Activated T-helper 1 cell treated with anti-CD3 and anti-CD28 coated beads, Interleukin-2, amount 50 U/mL, for 16 hours (primary cell): ENCODE measurements at places on chromosomes 4 and X.

DNA sequence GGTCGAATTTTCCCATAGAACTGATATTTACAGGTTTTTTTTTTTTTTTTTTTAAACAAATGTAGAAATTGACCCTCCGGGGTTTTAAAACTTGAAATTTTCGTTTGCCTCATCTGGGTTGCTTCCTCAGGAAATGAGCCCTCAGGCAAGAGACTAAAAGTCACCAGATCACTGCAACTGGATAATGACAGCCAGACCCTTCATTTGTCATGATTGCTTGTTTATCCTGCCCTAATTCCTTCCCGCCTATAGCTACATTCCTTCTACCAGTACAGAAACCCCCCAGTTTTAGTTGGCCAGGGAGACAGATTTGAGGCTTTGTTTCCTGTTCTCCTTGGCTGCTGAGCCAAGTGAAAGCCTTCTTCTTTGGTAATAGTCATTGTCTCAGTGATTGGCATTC lies 44.0 kb upstream of the IGFBP7 start:
- DNase-seq = no peak

- DNase-seq = no peak
Observed at GRCh38 chr4:184359888-184360287, 114.5 kb downstream of the IRF2 start.

DNA sequence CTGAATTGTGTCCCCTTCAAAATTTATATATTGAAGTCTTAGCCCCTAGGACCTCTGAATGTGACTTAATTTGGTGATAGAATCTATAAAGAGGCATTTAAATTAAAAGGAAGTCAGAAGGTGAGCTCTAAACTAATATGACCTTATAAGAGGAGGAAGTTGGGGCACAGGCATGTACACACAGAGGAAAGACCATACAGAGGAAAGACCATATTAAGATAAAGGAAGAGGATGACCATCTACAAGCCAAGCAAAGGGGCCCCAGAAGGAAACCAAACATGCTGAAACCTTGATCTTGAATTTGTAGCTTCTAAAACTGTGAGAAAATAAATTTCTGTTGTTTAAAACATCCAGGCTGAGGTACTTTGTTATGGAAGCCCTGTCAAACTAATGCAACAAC lies 26.9 kb upstream of the CYBB start:
- DNase-seq = no peak

GRCh38 chr4:183403486-183403885 lies 41.0 kb upstream of the CDKN2AIP start:
- DNase-seq = no peak

DNA sequence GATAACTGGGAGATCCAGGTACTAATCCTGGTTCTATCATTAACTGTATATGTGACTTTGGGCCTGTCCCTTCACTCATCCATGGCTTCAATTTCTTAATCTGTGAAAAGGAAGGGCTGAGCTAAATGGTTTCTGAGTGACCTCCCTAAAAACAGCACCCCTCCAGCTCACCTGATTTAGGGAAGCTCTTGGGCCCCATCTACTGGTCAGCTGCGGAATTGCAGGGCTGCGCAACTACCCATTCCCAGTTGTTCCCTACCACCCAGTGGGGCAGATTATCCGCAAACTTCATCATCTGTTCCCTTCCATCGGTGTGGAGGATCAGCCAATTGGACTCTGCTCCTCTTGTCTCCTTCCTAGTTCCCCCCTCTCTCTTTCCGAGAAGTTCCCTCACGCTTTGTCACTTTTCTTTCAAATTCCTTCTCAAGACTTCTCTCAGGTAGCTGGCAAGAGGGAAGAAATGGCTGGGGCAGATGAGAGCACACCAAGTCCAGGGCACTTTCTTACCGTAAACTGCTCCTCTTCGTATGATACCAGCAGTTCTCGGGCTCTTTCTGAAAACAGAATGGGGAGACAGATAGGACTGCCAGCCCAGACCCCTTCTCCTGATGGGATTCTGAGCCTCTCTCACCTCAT lies 5.8 kb downstream of the LAS1L start:
- DNase-seq = peak; percentile 28

DNA sequence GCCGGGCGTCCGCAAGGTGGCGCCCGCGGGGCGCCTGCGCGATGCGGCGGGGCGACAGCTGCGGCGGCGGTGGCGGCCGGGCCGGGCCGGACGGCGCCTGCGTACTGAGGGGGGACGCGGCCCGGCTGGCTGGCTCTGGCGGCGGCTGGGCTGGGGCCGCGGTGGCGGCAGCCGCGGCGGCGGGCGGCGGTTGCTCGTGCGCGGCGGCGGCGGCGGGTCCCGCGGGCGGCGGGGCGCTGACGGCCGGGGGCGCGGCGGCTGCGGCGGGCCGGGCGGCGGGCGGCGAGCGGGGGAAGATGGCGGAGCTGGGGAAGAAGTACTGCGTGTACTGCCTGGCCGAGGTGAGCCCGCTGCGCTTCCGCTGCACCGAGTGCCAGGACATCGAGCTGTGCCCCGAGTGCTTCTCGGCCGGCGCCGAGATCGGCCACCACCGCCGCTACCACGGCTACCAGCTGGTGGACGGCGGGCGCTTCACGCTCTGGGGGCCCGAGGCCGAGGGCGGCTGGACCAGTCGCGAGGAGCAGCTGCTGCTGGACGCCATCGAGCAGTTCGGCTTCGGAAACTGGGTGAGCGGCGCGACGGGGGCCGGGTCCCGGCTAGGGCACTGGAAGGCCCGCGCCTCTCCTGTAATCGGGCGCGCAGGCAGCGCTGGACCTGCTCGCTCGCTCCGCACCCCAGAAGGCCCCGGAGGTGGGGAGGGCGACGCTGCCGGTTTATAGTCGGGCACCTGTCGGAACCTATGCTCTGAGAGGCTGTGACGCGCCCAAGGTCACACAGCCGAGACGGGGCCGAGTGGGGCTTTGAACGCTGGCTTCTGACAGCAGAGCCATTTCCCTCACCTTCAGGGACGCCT lies at the start of gene TADA2B:
TSS of gene TADA2B (plus strand) at position 89 of the 853 bp plus-strand sequence. CDS start at position 297, 208 bp downstream.
- peak; percentile 35 for DNase-seq

DNA sequence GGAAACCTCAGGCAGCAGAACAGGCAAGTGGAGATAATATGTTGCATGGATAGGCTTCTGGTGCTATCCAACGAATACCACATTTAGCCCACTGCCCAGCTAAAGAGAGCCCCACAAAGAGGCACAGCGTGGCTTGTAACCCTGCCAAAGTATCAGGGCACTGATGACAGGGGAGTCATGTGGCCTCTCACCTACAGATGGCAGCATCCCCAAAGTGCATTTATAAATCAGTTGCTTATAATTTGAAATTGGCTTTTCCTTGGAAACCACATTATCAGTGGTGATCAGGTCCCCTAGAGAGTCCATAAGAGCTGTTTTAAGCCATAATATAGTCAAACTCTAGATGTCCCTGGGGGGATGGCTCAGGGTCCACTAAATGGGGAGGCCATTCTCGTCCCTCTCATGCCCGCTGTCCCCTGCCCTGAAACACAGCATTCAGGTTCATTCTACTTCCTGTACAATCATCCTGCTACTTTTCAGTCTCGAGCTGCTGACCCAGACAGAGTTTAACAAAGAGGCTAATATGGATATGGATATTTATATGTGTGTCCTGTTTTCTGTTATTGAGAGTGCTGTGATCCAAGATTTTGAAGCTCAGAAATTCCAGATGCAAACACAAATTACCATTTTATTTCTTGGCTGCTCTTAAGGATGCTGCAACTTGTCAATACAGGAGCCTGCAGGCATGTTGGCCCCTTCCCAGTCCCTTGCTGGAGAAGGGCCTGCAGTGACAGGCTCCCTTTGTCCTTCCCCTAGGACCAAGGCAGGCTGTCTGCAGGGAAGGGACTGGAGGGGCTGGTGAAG lies 28.5 kb downstream of the SRPX start:
- no peak for DNase-seq

DNA sequence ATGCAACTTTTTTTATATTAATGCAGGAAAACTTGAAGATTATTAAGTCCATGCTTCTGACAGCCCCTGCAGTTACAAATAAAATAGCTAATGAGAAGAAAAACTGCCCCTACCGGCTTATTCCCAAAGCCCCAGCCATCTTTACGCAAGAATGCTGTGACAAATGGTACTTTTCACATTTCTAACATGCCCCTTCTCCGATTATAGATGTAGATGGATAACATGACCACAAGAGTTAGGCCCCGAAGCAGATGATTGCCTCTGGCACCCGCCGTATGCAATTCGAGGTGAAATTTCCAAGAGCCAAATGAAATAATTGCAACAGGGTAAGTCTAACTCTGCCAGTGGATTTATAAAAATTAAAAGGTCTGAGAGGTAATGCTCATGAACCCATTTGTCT lies 319.4 kb upstream of the TAPT1 start:
- DNase-seq = no peak

DNA sequence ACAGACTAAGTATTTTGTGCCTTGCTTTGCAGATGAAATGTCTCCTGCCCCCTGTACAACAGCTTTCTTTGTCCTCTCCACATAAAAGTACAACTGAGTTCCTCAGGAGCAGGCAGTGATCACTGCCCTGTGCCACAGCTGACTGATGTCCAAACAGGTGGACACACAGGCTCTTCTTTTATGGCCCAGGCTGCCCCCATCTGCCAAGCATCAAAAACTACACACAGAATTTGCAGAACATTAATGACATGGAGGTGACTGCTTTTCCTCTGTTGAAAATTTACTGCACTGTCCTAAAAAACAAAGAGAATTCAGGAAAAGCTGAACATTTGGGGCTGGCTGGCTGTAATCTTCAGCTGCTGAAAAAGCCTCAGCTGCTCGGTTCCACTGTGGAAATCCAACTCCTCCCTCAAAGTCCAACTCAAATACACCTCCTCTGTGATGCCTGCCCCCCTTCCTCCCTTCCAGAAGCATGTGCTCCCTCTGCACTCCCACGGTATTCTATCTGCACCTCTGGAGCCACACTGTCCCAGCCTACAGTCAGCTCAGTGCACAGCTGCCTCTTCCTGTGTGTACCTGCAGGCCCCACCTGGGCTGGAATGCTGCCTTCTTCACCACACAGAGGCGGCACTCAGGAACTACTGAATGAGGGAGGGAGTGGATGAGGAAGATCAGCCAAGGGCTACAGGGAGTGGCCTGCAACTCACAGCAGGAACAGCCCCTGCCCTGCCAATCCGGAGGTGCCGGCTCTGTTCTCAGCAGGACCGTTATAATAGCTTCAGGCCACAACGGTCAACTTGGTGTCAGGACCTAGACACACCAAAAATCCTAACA lies 10.3 kb downstream of the AFAP1 start:
- DNase-seq = no peak

GRCh38 chr4:14837860-14838259 lies 164.4 kb upstream of the CPEB2 start:
- no peak for DNase-seq

GRCh38 chrX:153465691-153466380 lies 4.5 kb downstream of the HAUS7 start:
- no peak for DNase-seq

- DNase-seq = no peak
Observed at GRCh38 chr4:138455097-138455496, 212.9 kb upstream of the SLC7A11 start.

DNA sequence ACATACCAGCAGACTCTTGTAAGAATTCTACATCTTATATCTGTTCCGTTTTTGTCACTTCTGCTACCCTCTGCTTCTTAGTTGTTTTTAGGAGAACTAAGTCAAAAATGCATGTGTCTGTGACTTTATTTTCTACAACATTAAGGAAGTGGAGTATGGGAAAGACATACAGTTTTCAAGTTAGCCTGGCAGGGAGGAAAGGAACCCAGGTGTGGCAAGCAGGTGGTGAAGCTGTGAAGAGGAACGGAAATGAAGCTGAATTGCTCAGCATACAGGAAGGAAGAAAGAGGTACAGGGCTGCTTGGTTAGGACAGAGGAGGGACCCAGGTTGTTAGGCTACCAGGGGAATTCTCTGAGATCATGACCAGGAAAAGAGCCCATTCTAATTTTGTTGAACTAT lies 9.4 kb downstream of the GPRIN3 start:
- no peak for DNase-seq

DNA sequence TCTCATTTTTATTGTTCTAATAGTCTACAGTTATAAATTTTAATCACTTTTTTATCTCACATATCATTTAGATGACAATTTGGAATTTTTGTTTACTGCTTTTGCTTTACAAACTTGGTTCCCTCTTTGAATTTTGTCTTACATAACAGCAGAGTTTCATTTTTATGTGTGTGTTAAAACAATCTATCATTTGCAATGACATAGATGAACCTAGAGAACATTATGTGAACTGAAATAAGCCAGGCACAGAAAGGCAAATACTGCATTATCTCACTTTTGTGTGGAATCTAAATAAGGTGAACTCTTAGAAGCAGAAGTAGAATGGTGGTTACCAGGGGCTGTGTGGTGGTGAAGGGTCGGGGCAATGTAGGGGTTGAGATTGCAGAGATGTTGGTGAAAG lies 170.7 kb downstream of the GASK1B start:
- DNase-seq = no peak

DNA sequence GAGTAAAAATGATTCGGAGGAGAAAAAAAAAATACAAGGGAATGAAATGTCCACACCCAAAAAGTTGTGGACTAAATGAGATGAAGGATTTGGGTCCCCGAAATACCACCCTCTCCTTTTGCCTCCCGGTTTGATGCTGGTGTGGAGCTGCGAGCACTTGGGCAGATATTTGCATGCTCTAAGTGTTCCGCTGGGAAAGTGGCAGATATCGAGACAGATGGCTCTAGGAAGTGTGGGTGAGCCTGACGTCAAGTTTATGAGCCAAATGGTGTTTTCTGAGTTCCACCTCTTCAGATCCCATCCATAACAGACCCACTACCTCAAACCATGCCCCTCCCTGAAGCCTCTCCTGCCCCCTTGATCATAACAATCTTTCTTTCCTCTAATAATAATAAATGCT lies 228.6 kb downstream of the QDPR start:
- no peak for DNase-seq

- no peak for DNase-seq
Observed at GRCh38 chr4:150501983-150502382, 80.0 kb upstream of the MAB21L2 start.

GRCh38 chrX:97401586-97402136 lies 518.0 kb downstream of the RPA4 start:
- DNase-seq = no peak
